ENCODE measurements at places on chromosomes 6 and 20.
A peak's percentile ranks its signal among the peaks of the same experiment; 100 is the strongest.

- no peak for DNase-seq
These were observed 6.5 kb upstream of the NCOA6 start for GRCh38 chr20:34831936-34832335.

GRCh38 chr6:157800420-157801237, 22.4 kb upstream of the SNX9 start:
- DNase-seq: no peak

GRCh38 chr20:63502671-63503172, 3.8 kb upstream of the EEF1A2 start:
- no peak for DNase-seq

GRCh38 chr20:2986466-2986865, 57.0 kb upstream of the GNRH2 start:
- DNase-seq: no peak

- DNase-seq: no peak
These were observed 94.4 kb downstream of the TOX2 start for GRCh38 chr20:44008806-44009678.

- no peak for DNase-seq
These were observed 47.5 kb upstream of the TMX4 start for GRCh38 chr20:8067082-8067481.

- DNase-seq: peak; percentile 3
These were observed 80.6 kb upstream of the BHLHE23 start for GRCh38 chr20:63087236-63087871.

GRCh38 chr6:55198715-55199114, 24.4 kb downstream of the HCRTR2 start:
- DNase-seq: no peak

DNA sequence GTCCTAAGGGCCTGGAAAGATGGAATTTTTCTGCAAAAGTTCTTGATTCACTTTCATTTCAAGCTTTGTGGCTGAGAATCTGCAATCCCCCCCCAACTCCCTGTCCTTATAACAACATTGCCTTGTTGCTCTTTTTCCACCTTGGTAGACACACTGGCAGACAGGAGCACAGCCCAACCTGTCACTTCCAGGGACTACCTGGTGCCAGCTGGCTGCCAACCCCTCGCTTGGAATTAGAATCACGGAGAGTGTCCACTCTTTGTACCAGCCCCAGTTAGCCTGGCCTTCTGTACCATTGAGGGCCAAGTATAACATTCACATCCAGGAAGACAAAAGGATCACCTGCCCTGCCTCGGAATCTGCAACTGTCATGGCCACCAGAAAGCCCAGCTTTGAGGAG, 74.7 kb downstream of the POPDC3 start:
- no peak for DNase-seq

DNA sequence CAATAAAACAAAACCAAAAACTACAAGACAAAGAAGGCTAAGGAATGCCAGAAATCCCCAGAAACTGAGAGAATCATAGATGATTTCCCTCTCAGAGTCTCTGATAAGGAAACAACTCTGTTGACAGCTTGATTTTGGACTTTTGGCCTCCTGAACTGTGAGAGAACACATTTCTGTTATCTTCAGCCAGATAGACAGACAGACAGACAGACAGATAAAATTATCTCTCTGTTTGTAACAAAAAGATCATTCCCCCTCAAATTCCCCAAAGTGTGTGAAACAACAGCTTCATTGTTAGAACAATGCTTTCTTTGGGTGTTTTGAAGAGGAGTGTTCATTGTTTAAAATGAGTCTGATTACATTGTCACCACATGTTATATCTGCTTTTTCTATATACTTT, 148.2 kb downstream of the BCKDHB start:
- no peak for DNase-seq

DNA sequence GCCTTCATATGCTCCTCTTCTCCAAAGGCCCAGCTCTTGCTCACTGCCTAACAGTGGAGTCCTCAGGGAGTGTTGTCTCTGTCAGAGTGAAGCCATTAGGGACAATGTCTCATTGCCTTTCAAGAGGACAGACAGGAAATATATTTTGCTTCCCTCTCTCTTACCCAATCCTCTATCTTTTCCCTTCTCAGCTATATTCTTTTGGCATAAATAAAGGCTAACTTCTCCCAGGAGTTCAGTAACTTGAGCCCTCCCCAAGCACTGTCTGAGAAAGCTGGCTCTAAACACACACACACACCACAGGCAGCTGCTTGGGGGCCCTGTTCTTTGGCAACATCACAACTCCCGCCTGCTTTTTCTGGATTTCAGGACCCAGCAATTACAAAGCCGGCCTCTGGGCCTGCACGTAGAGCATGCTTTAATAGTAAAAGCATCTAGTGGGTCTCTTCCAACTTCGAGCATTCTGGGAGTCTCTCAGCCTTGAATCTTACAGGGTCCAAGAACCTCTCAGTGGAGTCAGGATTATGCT, 34.7 kb upstream of the LAMA4 start:
- peak; percentile 77 for DNase-seq

Data from left ventricle myocardium inferior (tissue), 1 donor.